GM23248 (cell line): ENCODE measurements at places on chromosomes 3 and 15. TPM values are rescaled to one million over a fixed set of nuclear protein-coding genes. Genes with fewer than 3 reads are reported as not detected.
A peak's percentile ranks its signal among the peaks of the same experiment; 100 is the strongest.

- no peak for DNase-seq
These were observed 25.0 kb downstream of the LIPH start for GRCh38 chr3:185527364-185527763.

The RGMA gene
- 0.76 and 2.0 TPM in 2 replicates for total RNA-seq

The ACP3 gene
- 0.51 and 1.6 TPM in 2 replicates for total RNA-seq

- peak; percentile 35 for DNase-seq
These were observed 27.4 kb upstream of the CD47 start for GRCh38 chr3:108118038-108118768.

DNA sequence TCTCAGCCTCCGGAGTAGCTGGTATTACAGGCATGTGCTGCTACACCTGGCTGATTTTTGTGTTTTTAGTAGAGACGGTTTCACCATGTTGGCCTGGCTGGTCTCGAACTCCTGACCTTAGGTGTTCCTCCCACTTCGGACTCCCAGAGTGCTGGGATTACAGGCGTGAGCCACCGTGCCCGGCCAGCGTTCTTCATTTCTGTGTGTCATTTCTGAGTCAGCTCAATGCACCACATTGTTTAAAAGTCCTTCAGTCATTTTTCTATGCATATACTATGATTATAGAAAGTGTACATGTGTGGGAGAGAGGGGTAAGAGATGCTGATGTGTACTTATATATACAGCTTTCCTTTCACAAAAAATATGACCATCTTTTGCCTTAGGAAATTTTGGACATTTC is 2.1 kb downstream of the QTRT2 start:
- DNase-seq: no peak

- no peak for DNase-seq
These were observed 97.8 kb upstream of the AADACL2 start for GRCh38 chr3:151635905-151636304.

DNA sequence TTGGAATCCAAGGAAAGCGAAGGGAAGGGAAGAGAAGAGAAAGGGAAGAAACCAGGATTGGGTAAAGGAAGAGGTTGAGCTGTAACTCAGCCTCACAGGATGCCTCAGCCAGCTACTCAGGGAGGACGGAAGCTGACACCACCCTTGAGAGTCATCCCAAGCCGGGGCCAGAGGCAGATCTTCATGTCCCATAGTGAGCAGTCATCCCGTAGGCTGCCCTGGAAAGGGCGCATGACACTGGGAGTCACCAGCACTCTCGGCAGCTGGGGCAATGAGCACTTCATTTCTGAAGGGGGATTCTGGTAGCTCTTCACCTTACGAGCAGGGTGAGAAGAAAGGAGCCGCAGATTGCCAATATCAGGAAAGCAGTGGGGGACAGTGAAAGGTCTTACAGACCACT is 60.1 kb upstream of the PCSK6 start:
- no peak for DNase-seq

The ARL8B gene
- total RNA-seq: 47.2 and 57.3 TPM in 2 replicates

- no peak for DNase-seq
These were observed 162.8 kb upstream of the RARB start for GRCh38 chr3:25265284-25265683.

DNA sequence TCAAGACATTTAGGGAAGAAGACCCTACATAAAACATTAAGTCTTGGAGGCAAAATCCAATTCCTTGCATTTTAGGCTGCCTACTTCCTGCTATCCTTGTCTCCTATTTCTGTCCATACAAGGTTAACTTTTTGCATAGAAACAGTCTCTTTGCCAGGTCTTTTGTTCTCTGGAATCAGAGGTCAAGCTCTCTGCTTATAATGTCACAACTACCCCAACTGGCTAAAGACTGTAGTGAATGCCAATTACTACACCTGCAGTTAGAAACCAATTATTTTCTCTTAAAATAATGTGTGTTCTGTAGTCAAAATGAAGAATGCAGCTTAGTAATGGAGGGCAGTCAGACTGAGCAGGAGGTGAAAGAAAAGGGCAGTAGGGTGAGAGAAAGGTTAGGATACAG is 856.2 kb downstream of the TUSC7 start:
- no peak for DNase-seq
